Anterior cingulate cortex (tissue), 58 donors: ENCODE measurements at places on chromosomes 12 and 14.

DNA sequence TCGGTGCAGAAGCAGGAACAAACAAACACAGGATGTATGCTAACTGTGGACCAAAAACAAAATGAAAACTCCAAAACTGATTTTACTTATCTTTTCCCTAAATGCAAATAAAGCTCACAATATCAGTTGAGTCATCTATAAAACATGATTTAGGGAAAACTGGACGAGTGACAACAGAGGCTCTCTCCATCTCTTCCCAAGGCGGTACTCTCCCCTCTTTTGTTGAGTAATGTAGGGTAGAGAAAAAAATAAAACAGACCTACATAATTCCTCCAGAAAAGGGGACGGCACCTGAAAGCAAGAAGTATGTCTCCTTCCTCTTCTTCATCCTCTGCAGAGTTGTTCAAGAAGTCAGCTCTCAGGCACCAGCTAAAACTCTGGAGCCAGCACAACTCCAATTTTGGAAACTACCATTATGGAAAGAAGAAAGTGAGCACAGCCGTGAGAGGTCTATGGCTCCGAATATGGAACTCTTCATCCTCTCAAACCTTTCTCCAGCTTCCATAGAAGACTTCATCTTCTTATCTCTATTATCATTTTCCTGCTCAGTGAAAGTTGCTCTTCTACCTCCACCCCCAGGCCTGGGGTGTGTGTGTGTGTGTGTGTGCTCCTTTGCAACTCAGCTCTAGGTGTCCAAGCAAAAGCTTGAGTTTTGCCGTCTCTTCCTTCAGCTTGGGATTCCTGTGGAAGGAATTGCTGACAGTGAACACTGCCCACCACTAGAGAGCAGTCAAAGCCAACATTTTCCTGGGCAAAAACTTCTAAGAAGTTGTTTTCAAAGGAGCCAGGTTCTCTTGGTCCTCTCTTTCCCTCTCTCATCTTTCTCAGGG lies 155.4 kb downstream of the DIO2 start:
- DNase-seq, result peak; percentile 7

GRCh38 chr14:86510491-86510890 lies 980.5 kb downstream of the FLRT2 start:
- DNase-seq, result no peak

DNA sequence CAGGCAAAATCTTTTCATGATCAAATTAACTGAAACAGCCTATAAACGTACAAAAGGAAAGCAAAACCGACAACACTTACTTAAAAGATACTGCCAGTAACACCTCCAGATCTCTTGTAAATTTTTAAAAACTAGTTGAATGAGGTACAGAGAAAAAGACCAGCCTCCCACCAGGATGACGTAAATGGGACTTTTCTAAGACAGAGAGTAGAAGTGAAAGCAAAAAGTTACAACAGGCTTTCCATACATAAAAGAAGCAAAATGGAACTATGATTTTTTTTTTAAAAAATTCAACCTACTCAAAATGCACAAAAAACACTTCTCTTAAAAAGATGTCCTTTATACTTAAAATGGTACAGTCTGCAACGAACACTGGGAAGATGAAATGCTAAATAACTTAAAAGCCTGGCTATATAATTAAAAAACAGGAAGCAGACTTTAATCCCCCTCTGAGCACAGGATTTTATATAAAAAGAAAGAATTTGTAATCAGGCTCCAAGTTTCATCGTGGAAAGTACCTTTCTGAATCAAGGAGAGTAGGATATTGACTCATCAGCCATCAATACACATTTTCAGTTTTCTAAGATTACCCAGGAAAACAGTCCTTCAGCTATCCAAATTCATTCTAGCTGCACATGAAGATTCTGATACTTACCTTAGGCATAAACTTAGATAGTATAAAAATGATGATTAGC lies 14.2 kb upstream of the MYO1A start:
- no peak for DNase-seq

GRCh38 chr14:105494606-105494929 lies 3.5 kb downstream of the TEDC1 start:
- no peak for DNase-seq

DNA sequence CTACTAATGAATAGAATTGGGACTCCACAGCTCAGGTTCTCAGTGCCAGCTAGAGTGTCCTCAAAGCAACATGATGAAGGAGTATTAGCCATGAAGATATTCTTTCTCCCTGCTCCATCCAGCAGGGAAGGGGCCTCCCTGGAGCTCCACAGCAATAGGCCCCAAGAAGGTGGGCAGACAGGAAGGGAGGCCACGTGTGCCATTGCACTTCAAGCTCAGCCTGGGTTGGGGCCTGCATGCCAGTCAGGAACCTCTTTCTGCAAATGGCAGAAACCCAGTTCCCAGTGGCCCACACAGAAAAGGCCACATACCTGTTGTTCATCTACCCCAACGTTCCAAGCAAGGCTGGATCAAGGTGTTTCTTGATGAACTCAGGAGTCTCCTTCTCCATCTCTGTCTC lies 357.5 kb upstream of the SFSWAP start:
- DNase-seq, result no peak

GRCh38 chr12:116026768-116027550 lies 250.5 kb downstream of the MED13L start:
- DNase-seq, result no peak

DNA sequence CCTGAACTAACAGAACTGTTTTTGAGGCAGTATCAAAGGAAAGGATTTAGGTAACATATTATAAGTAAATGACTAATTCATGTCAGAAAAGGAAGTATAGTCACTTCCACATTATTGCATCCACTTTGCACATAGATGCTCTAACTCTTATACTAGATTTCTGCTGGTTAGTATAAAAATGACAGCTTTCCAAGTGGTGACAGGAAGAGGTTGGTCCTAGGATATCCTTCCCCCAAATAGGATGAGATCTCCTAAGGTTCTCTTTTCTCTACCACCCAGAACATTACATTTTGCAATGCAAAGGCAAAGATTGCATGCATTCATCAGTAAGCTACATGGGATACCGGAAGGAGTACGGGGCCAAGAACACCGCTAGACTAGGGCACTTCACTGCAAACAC lies 15.2 kb downstream of the DAD1 start:
- no peak for DNase-seq

DNA sequence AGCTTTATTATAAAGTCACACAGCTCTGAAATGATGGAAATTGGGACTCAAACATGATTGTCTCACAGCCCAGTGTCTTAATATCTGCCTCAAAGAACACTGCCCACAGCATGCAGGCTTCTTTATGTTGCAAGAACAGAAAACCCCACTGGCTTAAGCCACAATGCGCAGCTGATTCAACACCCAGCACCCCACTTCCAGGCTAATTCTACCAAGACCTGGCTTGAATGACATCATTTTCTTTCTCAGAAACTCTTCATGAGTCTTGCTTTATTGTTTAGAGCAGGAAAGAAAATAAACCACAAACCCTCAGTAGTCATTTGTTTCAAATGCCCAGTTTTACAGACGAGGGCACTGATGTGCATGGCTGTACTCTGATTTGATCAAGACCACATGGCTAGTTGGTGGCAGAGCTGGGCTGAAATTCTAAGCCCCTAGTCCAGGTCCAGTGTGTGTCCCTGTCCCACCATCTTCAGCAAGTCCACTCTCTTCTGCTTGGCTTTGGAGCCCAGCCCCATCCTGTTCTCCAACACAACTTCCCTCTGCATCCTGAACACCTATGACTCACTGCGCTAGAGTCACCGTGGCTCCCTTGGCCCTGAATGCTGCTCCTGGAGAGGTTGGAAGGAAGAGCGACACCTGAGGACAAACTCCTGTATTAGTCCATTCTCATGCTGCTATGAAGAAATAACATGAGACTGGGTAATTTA lies 50.3 kb upstream of the SRSF5 start:
- DNase-seq, result no peak

DNA sequence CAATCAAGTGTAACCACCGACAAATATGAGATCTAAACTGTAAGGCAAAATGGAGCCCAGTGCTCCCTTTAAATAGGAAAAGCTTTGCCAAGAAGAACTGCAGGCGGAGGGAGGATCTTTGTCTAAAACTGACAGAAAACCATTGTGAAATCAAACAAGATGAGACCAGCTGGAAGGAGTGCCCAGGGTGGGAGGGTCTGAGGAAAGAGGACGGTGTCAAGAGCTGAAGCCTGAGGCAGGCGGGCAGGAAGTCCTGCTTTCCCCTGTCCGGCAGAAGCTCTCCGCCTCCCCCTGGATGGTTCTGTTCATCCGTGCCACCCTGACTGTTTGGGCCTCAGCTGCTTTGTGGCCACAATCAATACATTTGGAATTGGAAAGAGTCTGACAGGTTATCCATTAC lies 37.5 kb downstream of the CDC42BPB start:
- DNase-seq, result no peak

DNA sequence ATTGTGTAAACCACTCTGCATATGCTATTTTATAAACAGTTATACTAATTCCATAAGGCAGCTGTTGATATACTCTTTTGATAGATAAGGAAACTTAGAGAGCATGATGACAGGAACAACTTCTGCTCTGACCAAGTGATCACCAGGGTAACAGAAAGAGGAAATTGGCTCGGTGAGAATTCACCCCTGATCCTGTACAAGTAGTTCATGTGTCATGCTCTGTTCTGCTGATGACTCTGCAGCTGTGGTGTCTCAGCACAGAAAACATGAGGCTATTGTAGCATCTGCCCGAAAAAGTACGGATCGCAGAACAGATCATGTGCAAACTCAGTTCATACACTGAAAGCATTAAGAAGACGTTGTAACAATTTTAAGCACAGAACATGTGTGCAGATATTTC lies 345.0 kb downstream of the LRIG3 start:
- no peak for DNase-seq

GRCh38 chr12:4395818-4396217 lies 16.3 kb upstream of the FGF23 start:
- DNase-seq, result no peak
